Epithelial cell of proximal tubule (primary cell): ENCODE measurements at places on chromosomes 1 and 21. TPM values are rescaled to one million over a fixed set of nuclear protein-coding genes. Genes with fewer than 3 reads are reported as not detected.

MATN1 gene
- not detected in 2 replicates for total RNA-seq

KCNE1 gene
- 0.22 TPM in 1 of 2 replicates, not detected in the other for total RNA-seq

ELAPOR1 gene
- 0.29 TPM in 1 of 2 replicates, not detected in the other for total RNA-seq

ACTL8 gene
- total RNA-seq: not detected in 2 replicates

MYCL gene
- total RNA-seq: 1.2 and 2.6 TPM in 2 replicates

MTMR11 gene
- total RNA-seq: 8.9 and 10.1 TPM in 2 replicates

CFAP141 gene
- total RNA-seq: not detected in 2 replicates

TRIM33 gene
- total RNA-seq: 15.3 and 18.5 TPM in 2 replicates

FMN2 gene
- 0.43 and 0.86 TPM in 2 replicates for total RNA-seq
